C1 segment of cervical spinal cord (tissue), 14 donors: ENCODE measurements at places on chromosomes 7 and 10.

- DNase-seq = peak; percentile 41
These were observed 34.3 kb upstream of the PTF1A start for GRCh38 chr10:23157691-23158369.

DNA sequence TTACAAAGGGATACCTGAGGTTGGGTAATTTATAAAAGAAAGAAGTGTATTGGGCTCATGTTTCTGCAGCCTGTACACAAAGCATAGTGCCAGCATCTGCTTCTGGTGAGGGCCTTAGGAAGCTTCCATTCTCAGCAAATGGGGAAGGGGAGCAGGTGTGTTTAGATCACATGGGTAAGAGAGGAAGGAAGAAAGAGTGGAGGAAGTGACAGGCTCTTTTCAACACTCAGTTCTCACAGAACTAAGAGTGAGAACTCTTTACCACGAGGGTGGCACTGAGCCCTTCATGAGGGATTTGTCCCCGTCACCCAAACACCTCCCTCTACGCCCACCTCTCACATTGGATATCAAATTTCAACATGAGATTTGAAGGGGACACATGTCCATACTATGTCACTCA, 506 bp upstream of the FAM170B start:
- DNase-seq = no peak

GRCh38 chr10:62637249-62638061, 167.1 kb upstream of the ADO start:
- no peak for DNase-seq

GRCh38 chr7:114084002-114084471, 165.2 kb upstream of the PPP1R3A start:
- no peak for DNase-seq

GRCh38 chr10:35346248-35346647, 9.9 kb downstream of the CCNY start:
- no peak for DNase-seq

DNA sequence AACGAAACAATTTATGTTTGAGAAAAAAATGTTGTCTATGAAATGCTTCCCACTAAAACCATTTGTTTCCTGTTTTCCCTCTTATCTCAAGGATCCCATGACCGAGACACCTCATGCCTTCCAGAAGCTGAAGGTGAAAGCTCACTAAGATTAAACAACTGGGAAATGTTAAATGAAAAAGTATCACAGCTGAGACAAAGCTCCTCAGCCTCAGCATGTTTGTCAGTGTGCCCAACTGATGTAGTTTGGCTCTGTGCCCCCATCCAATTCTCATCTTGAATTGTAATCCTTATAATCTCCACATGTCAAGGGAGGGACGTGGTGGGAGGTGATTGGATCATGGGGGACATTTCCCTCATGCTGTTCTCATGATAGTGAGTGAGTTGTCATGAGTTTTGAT, 327.3 kb downstream of the HTR7 start:
- DNase-seq = no peak

DNA sequence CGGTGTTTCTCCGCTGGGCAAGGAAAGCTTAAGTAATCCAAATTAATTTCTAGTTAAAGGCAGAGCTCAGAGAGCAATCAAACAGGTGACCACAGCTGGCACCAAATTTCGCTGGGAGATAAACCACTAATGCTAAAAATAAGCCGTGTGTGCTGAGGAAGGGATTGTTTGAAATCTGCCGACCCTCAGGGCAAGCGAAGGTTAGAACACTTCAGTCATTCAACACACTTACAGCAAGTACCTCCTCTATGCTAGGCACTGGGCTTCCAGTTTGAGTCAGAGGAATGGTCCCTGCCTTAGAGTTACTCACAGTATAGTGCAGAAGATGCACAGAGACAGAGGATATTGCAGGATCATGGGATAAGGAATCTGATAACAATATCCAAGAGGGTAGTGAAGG, 467.9 kb upstream of the PODXL start:
- no peak for DNase-seq

GRCh38 chr7:152467225-152467624, 31.4 kb upstream of the KMT2C start:
- DNase-seq = no peak

DNA sequence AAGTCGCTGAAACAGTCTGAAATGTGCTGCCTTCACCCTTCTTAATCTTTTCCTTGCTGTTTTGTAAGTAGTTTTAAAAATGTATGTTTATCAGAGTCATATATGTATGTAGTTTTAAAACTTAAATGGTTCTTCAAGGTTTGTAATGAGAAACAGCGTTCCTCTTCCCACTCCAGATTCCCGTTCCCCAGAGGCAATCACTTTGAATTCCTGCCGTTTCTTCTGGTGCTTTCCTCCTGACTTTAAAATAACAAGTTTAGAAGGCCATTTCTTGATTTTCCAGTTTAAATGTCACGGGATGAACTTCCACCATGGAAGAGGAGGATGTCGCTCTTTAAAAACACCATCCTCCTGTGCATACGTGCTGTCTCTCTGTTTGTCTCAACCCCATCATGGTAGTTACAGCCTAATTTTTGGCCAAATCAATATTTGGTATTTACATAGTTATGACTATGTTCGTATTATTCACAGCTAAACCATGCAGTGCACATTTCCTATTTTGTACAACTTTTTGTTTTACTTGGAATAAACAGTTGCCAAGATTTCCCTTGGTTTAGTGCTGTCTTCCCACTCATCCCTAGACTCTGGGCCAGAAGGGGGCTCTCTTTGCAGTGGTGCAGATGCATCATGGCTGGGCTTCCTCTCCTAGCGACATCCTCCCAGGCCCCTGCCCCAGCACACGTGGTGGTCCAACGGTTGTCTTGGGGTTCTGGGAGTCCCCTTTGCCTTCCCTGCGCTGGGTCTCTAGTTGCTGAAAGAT, 151.4 kb downstream of the PTPN20 start:
- no peak for DNase-seq

GRCh38 chr7:151435103-151435916, 4.6 kb downstream of the CRYGN start:
- DNase-seq = peak; percentile 27

DNA sequence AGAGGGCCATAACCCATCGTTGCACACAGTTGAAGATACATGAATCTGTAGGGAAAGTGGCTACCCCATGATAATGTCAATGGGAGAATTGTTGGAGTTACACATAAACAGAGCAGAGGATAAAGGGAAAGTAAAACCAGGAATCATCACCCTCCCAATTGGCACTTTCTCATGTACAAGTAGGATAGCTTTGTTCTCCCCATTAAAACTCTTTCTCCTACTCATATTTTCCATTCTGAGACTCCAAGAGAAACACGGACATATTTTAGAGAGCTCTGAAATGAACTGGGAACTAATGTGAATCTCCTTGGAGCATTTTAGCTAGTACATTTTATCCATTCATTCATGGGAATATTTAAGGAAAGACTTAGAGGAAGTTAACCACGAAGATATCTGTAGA, 17.2 kb upstream of the LRRC17 start:
- no peak for DNase-seq

GRCh38 chr7:125118444-125118843, 188.8 kb upstream of the POT1 start:
- no peak for DNase-seq

DNA sequence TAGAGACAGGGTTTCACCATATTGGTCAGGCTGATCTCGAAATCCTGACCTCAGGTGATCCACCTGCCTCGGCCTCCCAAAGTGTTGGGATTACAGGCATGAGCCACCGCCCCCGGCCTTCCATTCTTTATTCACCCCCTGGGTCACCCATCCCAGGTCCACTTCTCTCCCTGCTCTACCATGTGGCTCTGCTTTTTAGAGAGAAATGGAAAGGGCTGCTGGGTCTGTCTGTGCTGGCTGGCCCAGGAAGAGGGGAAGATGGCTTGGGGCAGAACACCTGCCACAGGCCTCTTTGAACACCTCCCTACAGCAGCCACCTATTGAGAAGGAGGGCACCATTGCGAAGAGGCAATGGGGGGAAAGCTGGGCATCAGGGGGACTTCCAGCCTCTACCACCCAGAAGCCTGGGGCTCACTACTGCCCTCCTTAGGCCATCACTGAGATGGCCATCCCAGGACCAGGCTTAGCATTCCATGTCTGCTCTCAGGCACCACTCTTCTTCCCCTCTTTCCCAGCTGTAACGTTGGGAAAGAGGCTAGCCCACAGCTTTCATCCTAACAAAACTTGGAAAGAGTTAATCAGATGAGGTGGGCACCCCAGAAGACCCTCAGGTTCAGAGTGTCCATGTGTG, 256.3 kb downstream of the GRID1 start:
- no peak for DNase-seq

DNA sequence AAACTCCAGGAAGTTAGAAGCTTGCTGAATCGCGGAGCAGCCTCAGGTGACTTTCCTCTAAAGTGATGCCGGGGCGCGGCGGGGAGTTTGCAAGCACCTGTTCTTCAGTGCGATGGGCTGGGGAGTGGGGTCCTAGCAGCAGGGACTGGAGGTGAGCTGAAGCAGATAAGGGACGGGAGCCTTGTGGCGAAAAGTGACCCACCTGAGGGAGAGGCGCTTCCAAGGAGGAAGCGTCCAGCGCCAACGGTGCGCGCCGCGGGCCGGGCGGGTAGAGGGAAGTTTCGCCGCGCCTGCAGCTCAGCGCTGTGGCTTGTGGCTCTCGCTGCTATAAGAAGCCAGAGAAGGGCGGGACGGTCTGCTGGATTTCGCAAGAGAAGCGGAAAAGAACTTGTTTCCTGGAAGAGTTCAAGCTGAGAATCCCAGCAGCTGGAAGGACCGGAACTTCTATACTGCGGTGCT, at the start of gene STEAP4:
Gene STEAP4 (minus strand): TSS at position 305 of the 459 bp plus-strand sequence. CDS start 22,625 bp downstream, outside the sequence.
- no peak for DNase-seq

- DNase-seq = no peak
These were observed 156.5 kb upstream of the CHST15 start for GRCh38 chr10:124249812-124250432.

DNA sequence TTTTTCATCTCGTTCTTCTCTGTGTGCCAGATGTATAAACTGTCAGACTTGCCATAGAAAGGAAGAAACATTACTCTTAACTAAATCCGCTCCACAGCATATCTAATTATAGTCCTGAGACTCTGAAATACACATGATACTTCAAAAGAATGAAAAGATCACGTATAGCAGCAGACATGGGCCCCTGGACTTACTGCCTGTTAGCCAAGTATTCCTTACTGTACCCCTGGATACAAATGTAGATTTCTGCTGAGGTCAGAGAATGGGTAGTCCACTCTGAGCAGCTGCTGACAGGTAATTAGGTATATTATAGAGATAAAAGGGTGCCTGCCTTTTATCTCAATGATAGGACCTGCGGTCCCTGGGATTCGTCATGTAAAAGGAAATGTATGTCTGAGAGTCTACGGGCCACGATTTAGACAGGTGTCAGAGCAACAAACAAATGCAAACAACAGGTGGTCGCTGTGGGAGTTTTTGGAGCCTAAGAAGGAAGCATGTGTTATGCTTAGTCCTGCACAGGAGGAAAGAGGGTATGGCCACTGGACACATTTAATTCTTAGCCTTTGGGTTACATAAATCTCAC, 69.4 kb downstream of the VOPP1 start:
- DNase-seq = no peak

DNA sequence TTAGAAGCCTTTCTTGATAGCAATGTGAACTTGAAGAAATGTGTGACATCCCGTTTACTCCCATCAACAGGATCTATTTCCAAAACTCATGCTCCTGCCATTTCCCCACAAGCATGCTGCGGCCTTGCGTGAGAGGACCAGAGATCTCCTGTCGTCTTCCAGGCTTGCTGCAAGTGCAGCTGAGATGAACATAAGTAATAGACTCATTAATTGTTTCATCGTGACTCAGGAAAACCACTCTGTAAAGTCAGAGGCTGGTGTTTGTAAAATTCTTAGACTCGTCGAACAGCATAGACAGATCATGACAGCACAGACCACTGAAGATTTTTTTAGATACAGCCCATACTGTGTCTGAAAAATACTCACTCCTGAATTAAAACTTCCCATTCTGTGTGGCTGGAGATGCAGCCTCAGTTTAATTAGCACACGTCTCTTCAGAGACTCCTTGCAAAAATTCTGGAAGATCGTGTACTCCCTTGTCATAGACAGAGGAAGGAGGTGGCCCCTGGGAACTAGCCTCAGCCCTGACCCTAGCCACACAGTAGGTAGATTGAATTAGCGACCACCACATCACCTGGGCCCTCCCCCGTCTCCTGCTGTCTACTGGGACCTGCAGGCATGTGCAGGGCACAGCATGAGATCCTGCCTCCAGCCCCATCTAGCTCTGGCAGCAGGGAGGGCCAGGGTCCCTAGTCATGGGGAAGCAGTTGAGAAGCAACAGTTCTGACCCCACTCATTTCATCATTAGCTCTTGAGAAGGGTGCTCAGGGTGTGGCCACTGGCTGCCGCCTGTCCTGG, 226.0 kb downstream of the CELF2 start:
- DNase-seq = no peak

GRCh38 chr7:40500219-40500618, 365.4 kb downstream of the SUGCT start:
- DNase-seq = no peak

- DNase-seq = no peak
These were observed 3.8 kb upstream of the ALDH18A1 start for GRCh38 chr10:95660283-95660682.

DNA sequence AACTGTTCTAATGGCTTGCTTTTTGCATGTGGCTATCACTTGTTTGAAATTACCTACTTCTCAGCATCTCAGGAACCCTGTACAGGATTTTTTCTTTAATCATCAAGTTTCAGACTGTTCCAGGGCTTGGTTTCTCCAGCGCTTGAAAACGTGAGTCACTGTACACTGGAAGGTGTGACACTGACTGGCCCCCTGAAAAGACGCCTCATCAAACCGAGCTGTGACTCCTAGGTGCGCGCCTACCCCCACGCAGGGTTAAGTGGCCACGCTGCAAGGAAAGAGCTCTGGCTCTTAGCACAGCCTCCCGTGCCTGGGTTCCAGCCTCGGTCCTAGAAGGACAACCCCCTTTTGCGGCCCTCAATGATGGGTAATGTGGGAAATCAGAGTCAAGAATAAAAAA, 81.0 kb downstream of the EBF3 start:
- no peak for DNase-seq

DNA sequence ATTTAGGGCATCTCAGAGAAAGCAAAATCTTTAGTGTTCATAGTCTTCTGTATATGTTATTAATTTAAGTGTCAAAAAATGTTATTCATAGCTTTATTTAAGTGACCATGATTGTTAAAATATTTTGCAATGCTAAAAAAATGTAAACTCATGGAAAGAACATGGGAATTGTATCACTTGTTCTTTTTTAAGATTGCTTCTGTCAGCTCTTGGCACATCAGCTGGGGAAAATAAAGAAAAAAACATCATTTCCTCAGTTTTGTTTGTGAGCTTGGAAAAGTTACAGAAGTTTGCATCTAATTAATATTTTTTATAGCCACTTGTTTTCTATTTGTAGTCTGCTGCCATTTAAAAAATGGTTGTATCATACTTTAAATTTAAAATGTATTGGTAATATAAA, 285.9 kb upstream of the CSTF2T start:
- DNase-seq = no peak

DNA sequence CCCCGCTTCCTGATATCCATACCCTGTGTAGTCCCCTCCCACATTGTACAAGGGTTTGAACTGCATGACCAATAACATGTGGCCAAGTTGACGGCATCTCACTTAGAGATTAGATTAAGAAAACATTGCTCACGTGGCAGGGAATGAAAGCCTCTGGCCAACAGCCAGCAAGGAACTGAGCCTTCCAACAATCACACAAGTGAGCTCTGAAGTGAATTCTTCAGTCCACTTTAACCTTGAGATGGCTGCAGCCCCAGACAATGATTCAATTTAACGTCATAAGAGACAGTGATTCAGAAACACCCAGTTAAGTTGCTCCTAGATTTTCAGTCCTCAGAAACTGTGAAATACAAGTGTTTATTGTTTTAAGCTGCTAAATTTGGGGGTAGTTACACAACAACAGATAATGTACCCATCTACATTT, 165.9 kb upstream of the PLXNA4 start:
- no peak for DNase-seq
